Bone marrow (tissue), 2 donors: ENCODE measurements at places on chromosomes 16 and 17.

GRCh38 chr16:12290165-12290564 is 313.6 kb downstream of the SNX29 start:
- DNase-seq = no peak

DNA sequence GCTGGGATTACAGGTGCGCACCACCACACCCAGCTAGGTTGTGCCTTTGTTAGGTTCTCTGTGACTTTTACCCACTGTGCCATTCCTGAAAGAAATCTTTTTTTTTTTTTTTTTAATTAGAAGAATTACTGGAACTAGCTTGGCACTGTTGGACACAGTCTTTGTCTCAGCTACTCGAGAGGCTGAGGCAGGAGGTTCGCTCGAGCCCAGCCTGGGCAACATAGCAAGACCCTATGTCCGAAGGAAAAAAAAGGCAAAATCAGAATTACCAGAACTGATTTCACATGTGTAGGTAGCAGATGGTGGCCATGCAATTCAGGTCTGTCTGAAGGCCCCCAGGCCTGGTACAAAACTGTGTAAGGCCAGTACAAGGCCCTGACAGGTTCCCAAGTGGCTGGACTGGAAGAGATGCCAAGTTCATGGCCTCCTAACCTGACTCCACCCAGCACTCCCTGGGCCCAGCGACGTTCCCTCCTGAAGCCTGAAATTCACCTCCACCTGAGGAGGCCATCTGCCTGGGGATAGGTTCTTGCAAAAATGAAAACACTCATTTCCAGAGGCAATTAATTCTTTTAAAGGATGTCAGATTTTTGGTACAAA is 23.0 kb downstream of the CARHSP1 start:
- no peak for DNase-seq

- no peak for DNase-seq
Observed at GRCh38 chr17:42038221-42038973, 12.0 kb downstream of the C17orf113 start.

DNA sequence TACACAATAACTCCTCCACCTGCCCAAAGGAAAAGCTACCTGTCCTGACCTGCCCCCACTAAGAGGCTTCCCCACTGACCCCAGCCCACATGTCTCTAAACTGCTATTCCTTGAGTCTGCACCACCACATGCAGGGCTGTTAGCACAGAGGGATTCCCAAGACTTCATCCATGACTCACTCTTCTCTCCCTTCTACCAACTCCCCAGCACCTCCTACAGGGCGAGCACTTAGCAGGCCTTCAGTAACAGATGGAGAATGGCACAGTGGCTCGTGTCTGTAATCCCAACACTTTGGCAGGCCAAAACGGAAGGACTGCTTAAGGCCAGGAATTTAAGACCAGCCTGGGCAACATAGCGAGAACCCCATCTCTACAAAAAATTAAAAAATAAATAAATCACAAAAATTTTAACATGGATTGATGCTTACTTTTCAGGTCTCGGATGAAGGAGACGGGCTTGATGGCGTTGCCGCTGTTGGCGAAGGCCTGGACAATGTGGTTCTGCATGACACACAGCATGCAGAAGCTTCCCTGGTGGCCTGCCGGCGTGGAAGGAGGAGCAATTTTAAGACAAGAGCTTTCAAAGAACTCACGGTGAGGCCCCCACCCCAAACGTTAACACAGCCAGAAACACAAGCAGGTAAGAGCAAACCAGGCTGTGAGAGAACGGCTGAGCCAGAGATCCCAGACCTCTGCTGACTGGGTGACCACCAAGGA is 12.0 kb downstream of the USP36 start:
- DNase-seq = no peak

DNA sequence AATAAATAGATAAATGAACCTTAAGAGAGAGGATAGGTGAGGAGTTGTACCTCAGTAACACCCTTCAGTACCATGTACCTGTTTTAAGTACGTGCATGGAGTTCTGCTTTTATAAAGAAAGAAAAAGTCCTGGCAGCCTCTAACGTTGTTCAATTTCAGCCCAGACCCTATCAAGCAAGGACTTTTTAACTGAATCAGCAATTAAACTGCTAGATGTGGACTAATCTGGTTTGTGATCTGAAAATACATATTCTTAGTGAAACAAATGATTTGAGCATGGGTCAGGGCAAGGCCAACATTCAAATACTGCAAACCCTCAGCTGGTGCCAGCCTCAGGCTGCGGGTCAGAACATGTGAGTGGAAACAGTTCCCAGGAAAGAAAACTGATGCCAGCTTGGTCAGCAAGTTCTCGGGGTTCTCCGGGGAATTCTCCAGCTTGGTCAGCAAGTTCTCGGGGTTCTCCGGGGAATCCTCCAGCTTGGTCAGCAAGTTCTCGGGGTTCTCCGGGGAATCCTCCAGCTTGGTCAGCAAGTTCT is 84.5 kb downstream of the MRM3 start:
- DNase-seq = no peak

DNA sequence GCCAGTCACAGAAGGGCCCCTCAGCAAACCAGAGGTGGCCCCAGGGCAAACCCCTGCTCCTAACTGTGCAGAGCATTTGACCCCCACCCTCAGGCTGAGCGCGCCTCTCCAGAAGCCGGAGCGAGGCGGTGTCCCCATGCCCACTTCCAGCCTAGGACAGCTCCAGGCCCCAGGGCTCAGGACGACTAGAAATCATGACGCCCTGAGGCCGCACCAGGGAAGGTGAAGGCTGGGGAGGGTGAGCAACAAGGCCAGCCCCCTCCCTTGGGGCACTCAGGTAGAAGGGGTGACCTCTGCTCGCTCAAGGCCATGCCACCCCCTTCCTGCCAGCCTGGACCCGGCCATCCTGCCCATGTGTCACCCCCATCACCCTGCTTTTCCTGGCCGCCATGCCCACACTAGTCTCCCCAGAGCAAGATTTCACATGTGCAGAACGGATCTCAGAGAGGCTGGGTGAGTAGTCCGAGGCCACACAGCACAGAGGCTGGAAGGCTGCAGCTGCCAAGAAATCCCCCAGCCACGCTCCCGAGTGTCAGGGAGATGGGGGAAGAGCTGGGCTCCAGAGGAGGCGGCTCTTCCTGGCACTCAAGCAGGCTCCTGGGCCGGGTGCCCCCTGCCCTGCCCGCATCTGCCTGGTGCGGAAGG is 2.1 kb upstream of the PVALEF start:
- no peak for DNase-seq

DNA sequence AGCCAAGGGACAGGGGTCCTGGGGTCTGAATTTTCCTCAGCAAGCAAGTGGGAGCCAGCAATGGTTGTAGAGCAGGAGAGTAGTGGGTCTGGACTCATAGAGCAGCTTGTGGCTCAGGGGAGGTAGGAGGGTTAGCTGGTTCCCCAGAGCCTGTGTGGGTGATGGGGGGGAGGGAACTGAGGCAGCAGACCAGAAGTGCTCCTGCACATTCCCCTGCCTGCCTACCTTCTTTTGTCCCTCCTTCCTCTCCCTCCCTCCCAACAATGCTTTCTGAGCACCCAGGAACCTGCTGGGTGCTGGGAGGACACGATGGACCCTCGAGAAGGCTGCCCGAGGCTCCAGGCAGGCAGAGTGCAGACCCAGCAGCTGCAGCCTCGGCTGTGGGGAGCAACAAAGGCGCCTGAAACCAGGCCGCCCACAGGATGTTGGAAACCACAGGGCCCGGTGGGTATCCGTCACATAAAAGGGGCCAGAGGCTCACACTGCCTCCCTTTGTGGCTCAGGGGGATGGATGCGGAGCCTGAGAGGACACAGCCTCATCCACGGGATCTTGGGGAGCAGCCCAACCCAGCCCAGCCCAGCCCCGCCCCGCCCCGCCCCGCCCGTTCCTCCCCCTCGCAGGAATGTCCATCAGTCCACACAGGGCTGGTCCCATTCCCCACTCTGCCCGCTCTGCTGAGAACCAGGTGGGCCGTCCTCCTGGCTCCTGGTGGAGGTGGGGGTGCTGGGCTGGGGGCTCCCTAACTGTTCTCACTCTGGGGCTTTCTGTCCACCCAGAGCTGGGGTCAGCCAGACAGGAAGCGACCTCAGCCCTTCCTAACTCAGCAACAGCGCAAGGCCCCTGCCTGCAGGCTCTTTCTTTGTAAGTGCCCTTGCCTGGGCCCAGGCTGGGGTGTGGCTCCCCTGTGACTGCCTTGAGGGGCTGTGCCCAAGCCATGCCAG is 1.7 kb upstream of the NLRC3 start:
- DNase-seq = no peak

DNA sequence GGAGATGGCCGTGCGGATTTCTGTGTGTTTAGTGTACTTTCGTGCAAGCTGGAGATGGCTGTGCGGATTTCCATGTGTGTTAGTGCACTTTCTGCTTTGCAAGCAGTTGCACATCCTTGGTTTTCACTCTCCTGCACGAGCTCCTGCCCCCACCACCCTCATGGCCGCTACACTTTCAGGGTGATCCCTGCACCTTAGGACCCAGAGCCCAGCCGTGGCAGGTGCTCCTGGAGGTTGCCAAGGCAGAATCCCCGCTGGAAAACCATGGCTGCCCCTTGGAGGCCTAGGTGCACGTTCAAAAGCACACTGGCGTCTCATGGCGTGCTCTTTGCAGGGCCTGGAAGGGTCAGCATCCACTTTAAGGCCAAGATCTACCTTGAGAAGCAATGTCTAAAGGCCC is 311.0 kb upstream of the TNRC6C start:
- DNase-seq = no peak
